ENCODE measurements at places on chromosomes 16 and 17. TPM values are rescaled to one million over a fixed set of nuclear protein-coding genes. Genes with fewer than 3 reads are reported as not detected.

- peak; percentile 32 for DNase-seq
These were observed 17.1 kb upstream of the CDH1 start for GRCh38 chr16:68719993-68720489.

MPO gene
- total RNA-seq: not detected

DNA sequence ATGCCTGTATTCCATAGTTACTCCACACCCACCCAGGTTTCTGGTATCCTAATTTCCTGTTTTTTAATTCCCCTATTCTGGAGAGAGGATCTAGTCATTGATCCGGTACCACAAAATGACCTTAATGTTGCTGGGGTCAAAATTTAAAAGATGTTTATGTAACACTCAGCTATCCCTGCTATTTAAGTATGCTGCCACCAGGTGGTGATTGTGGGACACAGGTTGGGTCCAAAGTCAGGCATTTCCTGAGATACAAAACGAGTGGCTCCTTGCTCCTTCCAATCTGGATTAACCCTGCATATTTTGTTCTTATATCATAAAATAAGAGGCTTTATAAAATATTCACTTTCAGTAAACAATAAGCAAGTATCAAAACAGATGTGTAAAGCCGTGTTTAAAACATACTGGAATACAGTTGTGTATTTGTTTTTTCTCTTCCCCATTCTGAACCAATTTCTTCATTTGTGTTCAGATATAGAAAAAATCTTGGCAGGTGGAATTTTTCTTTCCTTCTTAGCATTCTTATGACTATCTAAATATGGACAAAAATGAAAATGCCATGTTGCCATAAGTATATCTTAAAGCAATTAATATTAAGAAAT lies 16.3 kb downstream of the HS3ST4 start:
- DNase-seq: peak; percentile 9

GRCh38 chr16:4496305-4496704 lies 20.1 kb downstream of the HMOX2 start:
- DNase-seq: no peak

DNA sequence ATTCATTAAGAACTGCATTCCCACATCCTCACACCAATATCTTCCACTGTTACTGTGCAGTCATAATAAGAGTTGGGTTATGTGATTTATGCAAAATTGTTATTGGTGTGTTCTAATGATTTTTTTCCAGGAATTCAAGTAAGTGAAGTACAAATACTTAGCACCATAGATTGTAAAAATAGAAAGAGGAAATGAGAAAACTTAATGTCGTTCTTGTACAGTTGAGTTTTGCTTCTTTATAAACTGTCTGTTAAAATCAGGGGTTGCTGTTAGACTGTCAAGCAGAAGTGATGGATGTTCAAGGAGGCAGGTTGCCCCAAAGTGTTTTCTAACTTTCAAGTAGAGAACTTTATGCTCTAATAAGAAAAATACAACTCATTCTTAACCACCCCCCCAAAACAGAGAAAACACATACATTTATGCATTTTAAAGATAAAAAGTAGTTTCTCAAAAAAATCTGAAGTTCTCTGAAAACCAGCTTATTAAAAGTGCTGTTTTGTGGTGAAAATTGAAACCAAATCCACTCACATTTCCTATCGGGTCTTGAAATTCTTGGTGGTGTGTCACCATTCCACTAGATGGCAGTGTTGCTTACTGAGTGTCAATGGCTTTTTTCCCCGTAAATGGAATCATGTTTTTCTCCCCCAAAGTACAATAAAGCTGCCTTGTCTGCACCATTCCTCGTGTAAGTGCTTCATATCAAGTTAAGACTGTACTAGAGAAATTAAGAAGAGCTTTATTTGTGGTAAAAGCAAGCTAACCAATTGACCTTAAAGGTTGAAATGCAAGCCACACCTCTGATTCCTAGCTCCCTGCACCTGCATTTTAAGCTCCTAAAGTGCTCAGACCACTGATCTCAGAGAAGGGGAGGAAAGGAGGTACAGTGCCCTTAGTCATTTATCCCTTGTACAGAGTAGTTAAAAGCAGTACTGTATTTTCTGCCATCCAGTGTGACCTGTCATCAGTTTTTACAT lies 4.7 kb upstream of the IGSF6 start:
- DNase-seq: peak; percentile 31

ASGR1 gene
- 2.0 TPM for total RNA-seq

PIRT gene
- not detected for total RNA-seq

GRCh38 chr17:75725504-75725903 lies 4.2 kb downstream of the ITGB4 start:
- no peak for DNase-seq

MAP2K3 gene
- 101 TPM for total RNA-seq

GRCh38 chr17:36877771-36878170 lies 59.5 kb upstream of the LHX1 start:
- DNase-seq: no peak

JPH3 gene
- 0.37 TPM for total RNA-seq

GRCh38 chr16:83727751-83728352 lies 79.9 kb upstream of the HSBP1 start:
- no peak for DNase-seq

EVI2A gene
- total RNA-seq: 22.0 TPM

DNA sequence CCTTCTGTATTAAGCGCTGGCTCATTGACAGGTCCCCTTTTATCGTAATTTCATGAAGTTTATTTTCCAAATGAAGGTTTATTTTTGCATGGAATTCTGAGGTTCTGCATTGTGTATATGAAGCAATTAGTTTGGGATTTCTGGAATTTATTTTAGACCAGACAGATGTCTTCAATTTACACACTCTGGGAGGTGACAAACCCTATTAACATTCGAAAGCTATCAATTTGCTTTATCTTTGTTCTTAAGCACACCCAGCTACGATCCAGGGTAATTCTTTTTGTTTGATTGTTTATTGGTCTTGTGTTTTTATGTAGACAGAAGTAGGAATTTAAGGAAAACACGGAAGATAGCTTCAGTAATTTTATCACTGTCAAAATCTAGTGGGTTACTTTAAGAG lies 264.6 kb downstream of the HS3ST3A1 start:
- DNase-seq: no peak

DNA sequence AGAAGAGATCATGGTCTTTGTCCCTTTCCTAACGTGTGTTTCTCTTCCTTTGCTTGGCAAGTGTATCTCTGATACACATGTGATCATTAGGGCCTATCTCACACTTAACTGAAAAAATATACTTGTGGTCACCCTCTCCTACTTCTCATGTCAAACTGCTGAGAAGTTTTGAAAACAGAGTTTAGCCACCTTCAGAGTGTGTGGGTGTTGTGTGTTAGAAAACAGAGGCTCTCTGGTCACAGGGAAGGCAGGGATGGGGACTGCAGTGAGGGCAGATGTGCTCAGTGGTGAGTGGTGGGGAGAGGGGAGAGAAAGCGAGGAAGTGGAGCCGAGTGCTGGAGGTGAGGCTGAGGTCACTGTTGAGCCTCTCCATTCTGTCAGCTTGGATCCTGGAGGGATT lies 29.4 kb downstream of the GRB7 start:
- no peak for DNase-seq

DNA sequence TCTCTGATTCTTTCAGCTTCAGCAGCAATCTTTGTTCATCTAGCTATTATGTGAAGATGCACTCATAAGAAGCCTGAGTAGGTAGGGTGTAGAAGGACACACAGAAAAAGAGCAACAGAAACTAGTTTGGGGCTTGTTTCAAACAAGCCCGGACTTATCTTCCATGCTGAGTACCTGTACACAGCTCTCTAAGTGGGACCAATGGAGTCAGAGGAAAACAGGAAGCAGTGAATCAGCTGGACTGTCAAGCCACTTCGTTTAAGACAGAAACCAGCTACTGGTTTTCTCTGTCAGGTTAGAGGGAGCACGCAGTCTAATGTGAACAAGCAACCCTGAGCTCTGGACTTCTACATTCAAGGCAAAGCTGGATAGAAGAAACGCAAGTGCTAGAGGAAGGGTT lies 16.0 kb downstream of the MAP2K6 start:
- DNase-seq: no peak

GPR139 gene
- total RNA-seq: not detected

GRCh38 chr16:14186007-14186794 lies 115.1 kb downstream of the MRTFB start:
- no peak for DNase-seq

DPEP2 gene
- 6.3 TPM for total RNA-seq

RHBDL3 gene
- total RNA-seq: not detected

DNA sequence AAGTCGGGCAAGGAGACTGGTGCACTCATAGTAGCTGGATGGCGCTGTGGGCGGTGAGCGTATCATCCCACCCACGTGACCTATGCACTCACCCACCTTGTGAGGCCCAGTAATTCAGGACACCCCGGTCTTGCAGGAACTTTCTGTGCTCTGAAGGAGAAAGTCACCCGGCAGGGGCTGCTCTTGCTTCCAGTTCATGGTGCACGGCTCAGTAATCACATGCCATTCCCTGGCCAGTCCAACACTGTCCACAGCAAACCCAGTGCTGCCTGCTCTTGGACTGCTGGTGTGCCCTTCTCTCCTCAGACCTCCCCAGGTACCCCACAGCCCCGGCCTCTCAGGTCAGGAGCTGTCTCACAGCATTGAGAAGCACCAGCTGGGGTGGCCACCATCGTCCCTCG lies 16.4 kb upstream of the RHBDF2 start:
- no peak for DNase-seq

DNA sequence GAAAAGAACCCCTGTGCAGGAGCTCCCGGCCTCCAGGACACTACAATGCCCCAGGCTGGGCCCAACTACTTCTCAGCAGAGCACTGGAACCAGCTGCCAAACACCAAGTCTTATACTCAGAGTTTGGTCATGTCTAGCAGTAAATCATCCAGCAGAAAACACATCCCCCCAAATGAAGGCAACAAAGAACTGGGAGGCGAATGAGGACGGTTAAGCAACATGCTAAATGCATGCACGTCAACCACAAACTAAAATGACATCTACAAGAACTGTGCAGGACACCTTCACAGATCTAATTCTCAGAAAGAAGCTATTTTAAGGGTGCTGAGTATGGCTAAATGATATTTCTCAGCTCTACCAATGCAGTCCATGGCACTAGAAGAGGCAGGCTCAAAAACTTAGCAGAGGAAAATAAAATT lies 7.6 kb upstream of the IRX5 start:
- no peak for DNase-seq

ATP1B2 gene
- total RNA-seq: not detected

GRCh38 chr17:52207796-52208195 lies 49.3 kb upstream of the CA10 start:
- DNase-seq: no peak

DNA sequence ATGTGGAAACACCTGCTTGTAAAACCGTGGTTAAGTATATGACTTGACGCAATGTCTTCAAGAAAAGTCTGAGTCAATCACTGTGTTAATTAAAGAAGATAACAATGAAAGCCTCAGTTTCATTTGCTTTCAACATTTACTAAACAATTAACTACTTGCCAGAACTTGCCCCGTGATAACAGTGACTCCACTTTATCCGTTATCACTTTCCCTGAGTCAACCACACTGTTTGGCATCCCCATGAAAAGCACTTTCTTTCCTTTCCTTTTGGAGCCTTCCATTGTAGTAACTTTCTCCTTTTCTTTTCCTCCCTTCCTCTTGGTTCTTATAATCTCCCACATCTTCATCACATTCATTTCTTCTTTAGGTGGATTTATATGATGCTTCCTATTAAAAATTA lies 435.1 kb upstream of the GOT2 start:
- DNase-seq: no peak

DNA sequence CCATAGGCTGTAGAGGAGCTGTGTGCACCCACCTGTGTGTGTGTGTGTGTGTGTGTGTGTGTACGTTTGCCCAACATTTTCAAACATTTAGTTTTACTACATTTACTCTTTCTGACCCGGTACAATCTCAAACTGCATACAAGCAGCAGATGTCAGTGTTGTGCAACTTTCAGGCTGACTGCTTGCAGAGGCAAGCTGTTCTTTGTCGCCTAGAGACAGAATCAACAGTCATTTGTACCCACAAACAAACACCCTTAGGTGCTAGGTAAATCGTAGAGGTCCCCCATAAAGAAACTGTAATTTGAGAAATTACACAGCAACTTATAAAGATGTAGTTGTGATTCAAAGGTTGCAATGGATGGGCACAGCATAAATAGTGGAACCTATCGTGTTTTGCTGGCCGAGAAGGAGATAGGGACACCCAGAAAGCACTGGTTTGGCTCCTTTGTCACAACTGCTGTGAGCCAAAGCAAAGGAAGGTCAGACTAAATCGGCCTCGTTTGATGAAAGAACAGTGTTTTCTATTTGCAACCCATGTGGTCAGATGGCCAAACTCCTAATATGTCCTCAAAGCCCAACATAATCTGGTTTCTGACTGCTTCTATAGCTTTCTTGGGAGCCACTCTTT lies 478.4 kb downstream of the TOX3 start:
- DNase-seq: no peak

EPOP gene
- 31.3 TPM for total RNA-seq

DNA sequence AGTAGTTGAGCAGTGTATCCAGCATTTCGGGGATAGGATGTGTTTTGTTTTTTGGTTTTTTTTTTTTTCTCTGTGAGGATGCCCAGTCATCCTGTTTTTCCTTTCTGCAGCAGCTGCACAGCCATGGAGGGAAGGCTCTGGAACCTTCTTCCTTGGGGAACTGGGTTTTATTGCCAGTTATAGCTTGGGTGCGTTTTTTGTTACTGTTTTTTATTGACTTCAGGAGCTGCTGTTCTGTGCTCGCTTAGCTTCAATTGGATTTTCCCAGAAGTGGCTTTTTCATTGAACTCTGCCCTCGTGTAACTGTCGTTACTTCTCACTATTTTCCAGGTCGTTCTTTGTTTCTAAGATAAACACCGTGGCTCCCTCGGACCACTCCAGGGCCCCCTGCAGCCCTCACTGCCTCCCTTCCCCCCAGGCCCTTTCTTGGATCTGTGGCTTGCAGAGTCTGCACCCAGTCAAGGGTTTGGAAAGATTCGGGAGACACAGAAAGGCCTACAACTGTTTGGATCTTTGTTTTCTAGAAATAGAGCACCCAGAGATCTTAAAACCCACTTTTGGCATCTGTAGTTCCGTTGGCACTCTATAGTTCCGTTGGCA lies 119.7 kb upstream of the CACNG5 start:
- no peak for DNase-seq

SLC52A1 gene
- total RNA-seq: 0.23 TPM

- no peak for DNase-seq
These were observed 3.4 kb downstream of the SGCA start for GRCh38 chr17:50169121-50169764.

TEX19 gene
- total RNA-seq: 0.18 TPM

GRCh38 chr17:269616-270514 lies 82.7 kb downstream of the RPH3AL start:
- DNase-seq: no peak

TBC1D3I gene
- 0.16 TPM for total RNA-seq

ZC3H7A gene
- total RNA-seq: 150 TPM

- no peak for DNase-seq
These were observed 7.4 kb downstream of the ELOB start for GRCh38 chr16:2769675-2770056.

- no peak for DNase-seq
These were observed 49.3 kb upstream of the BCO1 start for GRCh38 chr16:81189100-81189664.

HEATR9 gene
- total RNA-seq: not detected

GRCh38 chr17:6163612-6164333 lies 93.6 kb downstream of the WSCD1 start:
- no peak for DNase-seq

GRCh38 chr17:82320140-82320840 lies 2.9 kb upstream of the CD7 start:
- no peak for DNase-seq

RAMP2 gene
- not detected for total RNA-seq

SEZ6 gene
- total RNA-seq: not detected
